ENCODE measurements at places on chromosomes 2 and 18.
A peak's percentile ranks its signal among the peaks of the same experiment; 100 is the strongest.

DNA sequence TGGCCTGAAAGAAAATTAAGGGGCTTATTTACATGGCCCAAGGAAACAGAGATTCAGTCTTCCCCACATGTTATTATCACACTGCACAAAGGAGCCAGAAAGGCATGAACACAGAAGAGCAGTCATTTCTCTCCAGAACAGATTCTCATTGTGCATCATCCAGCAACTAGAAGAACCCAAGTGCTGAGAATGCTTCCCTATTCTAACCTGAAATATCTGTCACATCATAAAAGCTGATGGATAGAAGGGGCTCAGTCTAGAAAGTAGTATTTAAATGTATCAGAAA, 145.8 kb downstream of the TMEM163 start:
- DNase-seq = no peak

DNA sequence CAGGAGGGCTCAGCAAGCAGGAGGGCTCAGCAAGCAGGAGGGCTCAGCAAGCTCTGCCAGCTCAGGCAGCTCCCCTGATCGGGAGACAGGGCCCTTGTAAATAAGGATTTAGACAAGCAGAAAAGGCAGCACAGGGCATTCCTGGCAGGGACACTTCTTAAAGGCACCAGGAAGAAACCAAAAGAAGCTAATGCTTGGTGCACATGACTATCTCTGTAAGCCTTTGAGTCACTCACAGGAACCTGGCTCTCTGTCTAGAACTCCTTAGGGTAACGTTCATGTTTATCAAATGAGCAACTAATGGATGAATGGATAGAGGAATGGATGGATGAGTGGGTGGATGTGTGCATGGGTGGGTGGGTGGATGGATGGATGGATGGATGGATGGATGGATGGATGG, 28.4 kb downstream of the TMEM37 start:
- DNase-seq = no peak

- DNase-seq = no peak
Observed at GRCh38 chr18:3074087-3074486, 61.1 kb upstream of the LPIN2 start.

GRCh38 chr2:38269421-38269820, 107.7 kb downstream of the ATL2 start:
- DNase-seq = no peak

- no peak for DNase-seq
Observed at GRCh38 chr2:88765154-88765888, 73.8 kb downstream of the RPIA start.

DNA sequence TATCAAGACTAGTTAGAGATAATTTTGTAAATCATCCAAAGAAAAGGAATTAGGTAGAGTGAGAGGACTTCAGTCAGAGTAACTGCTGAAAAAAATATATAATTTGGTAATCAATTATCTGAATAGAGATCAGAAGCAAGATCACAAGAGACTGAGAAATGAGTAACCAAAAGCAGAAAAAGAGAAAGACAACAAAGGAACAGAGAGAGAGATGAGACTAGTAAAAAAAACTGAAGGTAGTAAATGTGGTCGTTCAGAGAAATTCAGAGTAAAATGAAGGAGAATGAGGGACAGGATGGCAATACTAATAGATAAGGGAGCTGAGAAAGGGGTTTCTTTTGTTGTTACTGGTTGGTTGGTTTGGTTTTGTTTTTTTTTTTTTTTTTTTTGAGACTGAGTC, 16.5 kb downstream of the STRN start:
- DNase-seq = no peak

DNA sequence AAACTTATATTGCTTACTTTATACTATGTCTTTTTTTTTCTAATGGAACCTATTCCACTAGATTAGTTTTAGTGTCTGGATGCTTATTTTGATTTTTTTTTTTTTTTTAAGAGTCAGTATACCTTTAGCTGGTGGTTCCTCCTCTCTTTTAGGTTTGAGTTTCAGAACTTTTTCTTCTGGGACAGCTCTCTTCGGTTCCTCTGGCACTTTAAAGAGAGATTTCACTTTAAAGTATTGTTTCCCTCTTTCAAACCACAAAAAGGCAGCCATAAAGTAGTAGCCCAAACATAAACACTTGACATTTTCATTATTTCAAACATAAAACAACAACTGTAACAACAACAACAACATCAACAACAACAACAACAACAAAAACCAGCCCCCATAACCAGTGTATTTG, 123.3 kb downstream of the TTN start:
- no peak for DNase-seq

- no peak for DNase-seq
Observed at GRCh38 chr2:130807659-130808385, 28.9 kb upstream of the ARHGEF4 start.

GRCh38 chr18:40148960-40149359, 1806.1 kb upstream of the PIK3C3 start:
- DNase-seq = no peak

- DNase-seq = peak; percentile 71
Observed at GRCh38 chr2:128520791-128521190, 202.1 kb upstream of the HS6ST1 start.

DNA sequence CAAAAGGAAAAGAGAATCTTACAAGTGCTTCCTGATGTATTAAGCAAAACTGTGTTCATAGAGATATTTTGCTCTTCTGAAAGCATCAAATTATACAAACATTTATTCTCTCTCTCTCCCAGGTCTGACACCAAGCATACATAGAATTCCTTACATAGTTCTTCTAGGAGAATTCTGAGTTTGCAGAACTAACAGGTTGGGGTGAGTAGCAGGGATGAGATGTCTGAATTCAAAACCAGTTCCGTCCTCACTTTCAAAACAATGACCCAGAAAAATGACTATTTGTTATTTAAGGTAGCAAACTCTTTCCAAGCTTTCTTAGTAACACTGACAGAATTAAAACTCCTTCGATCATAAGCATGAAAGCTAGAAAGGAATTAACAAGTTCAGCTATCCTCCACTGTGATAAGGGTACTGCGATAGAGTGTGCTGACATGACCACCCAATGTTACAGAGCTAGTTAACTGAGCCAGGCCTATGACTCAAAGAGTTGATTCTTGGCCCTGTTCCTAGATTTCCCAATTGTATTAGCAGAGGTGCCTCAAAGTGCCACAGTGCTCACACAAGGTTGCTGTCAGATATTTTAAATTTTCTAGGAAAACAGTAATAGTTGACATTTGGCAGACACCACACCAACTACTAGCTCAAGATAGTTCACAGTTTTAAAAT, 85.8 kb upstream of the SETBP1 start:
- DNase-seq = peak; percentile 40

DNA sequence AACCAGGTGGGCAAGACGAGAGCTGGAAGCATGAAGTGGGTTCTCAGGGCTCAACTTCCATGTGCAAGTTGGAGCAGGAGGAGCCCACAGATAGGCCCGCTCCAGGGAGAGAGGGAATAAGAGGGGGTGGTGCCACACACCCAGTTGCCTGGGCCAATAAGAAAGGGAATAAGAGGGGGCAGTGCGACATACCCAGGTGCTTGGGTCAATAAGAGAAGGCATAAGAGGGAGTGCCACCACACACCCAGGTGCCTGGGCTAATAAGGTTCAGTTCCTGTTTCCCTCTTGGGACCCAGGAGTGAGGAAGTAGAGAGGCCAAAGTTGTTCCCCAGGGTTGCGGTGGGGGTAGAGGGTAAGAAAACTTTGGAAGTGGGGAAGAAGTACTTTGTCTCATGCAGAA, 127.5 kb downstream of the LAMA3 start:
- DNase-seq = no peak

DNA sequence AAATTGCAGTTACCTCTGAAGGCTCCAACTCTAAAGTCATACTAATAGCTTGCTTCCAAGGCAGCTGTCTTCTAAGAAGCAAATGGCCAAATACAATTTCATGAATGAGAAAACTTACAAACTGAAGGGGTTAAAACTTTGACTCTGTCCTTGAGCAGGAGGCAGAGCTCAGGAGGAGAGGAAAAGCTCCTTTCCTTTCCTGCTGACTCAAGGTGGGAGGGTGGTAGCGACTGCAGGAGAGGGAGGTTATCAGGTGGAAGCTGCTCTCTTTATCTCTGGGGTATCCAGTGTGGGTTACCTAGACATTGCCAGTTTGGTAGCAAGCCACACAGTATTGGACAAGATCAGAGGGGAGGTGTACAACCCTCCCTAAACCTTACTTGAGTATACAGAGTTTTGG, 2.7 kb upstream of the EFEMP1 start:
- DNase-seq = no peak

DNA sequence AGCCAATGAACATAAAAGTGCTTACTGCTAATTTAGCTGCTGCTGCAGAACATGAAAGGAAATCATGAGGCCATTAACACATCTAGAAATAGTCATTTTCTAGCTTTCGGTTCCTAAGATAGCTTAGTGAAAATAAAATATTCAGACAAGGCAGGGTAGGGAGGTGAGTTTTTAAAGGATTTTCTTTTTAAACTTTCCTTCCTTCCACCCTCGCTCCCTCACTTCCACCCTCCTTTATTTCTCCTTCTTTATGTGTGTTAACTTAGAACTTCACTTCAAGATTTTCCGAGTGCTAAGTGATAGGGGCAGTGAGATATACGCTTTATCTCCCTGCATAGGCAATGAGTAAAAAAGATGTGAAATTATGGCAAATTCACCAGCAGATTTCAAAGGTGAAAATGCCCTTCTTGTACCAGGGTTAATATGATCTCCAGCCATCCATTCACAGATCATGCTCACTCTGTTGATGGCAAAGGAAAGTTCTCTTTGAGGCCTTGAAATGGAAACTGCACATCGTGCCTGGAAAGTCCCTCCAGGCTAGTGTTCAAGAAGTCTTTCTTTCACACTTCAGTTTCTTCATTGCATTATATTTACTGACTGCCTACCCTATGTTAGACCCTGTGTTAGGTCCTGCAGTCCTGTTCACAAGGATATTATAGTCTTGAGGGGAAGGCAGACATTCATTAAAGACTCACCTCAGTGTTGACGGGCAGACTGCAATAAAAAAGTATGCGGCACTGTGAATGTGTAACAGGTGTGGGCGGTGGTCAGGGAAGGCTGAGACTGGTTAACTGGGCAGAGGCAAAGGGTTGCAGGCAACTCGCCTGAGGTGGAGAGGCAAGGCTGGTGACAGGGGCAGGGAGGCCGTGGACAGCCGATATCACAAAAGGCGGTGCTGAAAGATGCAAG, 200.8 kb downstream of the PLCL1 start:
- DNase-seq = no peak

DNA sequence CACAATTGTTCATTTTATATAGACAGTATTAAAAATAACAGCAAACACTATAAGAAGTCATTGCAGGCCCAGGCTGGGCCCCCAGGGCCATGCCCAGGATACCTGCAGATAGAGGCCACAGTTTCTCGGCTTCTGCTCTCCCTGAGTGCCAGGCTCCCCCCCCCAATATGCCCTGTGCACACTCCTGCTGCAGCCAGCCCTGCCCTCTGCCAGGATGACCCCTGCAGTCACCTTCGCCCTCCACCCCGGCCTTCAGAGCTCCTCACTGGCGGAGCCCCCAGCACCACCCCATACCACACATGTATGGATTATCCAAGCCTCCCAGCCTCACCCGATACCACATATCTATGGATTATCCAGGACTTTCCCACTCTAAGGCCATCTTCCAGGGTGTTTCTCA, 104.5 kb downstream of the TPO start:
- DNase-seq = no peak

- DNase-seq = no peak
Observed at GRCh38 chr2:184178229-184178628, 420.1 kb upstream of the ZNF804A start.

- DNase-seq = no peak
Observed at GRCh38 chr2:191383486-191383885, 138.3 kb downstream of the MYO1B start.

- no peak for DNase-seq
Observed at GRCh38 chr2:173513107-173513727, 158.5 kb downstream of the CDCA7 start.

DNA sequence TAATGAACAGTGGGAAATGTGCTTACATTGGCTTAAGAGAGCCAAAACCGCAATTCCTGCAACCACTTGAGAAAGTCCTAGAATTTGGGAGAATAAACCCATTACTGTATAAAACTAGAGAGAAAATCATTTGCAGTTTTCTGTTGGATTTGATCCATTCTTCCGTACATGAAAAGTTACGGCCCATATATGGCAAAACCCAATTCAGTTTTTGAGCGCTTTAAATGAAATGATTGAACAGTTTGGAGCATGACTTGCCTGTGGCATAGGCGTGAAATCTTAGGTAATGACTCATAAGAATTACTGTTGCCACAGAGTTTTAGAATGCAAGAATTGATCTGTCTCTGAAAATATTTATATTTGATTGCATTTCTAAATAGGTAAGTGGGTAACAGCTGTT, 52.0 kb downstream of the PHLPP1 start:
- DNase-seq = peak; percentile 9

GRCh38 chr2:52934323-52934898, 833.2 kb upstream of the CHAC2 start:
- peak; percentile 45 for DNase-seq

GRCh38 chr2:222683805-222684204, 12.3 kb downstream of the MOGAT1 start:
- DNase-seq = no peak

GRCh38 chr18:77539860-77540259, 290.2 kb downstream of the GALR1 start:
- DNase-seq = no peak

DNA sequence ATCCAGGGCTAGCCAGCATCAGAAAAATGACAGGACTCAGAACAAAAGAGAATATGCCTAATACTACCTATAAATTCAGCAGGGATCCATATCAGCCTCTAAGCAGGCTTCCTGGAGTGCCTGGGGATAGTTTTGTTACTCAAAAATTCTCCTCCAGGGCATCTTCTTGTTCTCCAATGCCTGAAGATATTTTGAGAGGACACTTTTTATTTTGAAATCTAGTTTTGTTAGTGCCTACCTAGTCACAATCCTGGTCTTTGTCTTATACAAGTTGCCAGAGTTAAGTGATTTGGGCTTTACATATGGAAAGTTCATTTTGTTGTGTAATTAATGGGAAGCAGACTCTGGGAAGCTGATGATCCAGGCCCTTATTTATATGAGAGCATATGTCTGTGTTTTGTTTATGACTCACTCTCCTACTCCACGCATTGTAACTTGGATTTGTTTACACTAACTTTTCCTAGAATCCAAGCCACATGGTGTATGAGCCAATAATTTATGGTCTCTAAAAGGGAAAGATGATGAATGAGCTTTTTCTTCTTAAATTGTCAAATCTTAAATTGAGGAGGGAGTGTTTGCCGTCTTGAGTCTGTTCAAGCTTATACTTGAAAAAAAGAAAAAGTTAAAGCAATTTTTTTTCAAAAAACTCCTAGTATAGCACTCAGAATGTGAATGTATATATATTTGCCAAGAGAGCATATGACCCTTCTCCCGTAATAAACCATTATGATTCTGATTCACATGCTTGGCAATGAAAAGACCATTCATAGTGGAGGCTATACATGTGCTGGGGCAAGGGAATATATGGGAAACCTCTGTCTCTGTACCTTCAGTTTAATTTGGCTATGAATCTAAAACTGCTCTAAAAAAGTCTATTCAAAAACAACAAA, 370.3 kb downstream of the SETBP1 start:
- peak; percentile 17 for DNase-seq

DNA sequence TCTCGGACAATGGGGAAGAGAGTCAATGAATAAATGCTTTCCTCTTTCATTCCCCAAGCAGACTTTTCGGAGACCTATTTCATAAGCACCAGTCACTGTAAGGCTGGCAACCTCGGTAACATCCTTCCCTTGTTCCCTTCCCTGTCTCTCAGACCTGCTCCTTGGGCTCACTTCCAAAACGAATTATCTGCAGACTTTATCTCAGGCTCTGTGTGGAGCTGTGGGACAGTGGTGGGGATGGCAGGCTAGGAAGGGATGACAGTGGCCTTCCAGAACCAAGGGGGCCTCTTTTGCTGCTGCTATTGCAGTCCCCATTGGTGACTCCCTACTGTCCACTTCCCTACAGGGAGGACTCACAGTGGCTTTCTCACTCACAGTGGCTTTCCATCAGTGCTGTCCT, 185.6 kb upstream of the MEX3C start:
- DNase-seq = no peak

Data from urothelium cell line (cell line).